ENCODE measurements at places on chromosomes 4 and X.

DNA sequence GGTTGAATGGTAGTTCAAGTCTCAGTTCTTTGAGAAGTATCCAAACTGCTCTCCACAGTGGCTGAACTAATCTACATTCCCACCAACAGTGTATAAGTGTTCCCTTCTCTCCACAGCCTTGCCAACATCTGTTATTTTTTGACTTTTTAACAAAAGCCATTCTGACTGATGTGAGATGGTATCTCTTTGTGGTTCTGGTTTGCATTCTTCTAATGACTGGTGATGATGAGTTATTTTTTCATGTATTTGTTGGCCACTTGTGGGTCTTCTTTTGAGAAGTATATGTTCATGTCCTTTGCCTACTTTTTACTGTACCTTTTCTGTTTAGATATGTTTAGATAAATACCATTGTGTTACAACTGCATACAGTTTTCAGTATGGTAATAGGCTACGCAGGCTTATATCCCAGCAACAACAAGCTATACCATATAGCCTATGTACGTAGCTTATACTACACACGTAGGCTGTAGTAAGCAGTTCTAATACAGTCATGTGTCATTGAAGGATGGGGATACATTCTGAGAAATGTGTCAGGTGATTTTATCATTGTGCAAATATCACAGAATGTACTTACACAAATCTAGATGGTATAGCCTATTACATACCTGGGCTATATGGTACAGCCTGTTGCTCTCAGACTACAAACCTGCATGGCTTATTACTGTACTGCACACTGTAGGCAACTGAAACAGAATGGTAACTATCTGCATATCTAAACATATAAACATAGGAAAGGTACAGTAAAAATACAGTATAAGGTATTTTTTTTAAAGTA, 28.1 kb downstream of the KLHL8 start:
- no peak for DNase-seq

DNA sequence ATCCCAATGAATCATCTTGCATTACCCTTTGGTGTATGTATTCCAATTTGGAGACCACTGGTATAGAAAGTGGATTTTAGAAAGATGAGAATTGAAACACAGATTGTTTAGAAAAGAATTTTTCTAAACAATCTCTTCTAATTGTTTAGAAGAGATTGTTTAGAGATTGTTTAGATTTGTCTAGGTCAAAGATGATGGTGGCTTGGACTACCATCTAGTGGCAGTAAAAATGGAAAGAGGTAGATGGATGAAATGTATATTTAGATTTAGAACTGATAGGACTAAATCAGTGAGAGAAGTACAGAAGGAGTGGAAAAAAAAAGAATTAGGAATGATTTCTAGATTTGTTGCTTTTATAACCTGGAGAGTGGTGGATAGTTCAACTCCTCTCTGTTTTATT, 70.6 kb downstream of the ARSJ start:
- no peak for DNase-seq

DNA sequence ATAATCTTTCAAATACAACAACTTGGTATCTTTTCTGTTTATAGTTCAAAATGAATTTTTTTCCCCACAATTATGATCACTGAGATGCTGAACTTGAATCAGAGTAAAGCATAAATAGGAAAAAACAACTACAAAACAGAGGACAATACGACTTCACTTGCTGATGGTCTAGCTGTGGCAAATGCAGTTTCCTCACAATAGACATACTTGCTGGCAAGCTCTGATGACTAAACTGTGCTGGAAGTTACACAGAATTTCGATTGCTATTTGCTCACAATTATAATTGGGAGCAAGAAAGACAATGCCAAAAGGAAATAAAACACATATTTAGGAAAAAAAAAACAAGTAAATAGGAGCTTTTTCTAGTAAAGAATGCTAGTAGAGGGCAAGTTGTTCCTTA, 14.7 kb downstream of the VEGFC start:
- no peak for DNase-seq

DNA sequence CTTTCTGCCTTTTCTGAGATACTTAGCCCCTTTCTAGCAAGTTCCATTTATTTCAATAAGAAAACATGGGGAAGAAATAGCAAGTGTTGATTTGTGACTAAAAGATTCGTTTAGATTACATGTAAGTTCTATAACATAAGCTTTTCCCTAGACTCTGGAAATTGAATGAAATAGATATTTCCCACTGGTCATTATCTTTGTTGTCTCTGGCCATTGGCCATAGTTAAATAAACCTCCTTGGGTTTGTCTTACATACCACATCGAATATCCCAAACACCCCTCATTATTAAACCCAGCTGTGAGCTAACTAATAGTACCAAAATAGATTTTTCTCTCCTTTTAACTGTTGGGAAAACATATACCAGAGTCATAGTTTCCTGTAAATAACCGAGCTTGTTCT, 534.8 kb downstream of the IQCM start:
- DNase-seq, result no peak

- DNase-seq, result no peak
These were observed 37.3 kb upstream of the IGFBP7 start for GRCh38 chr4:57147335-57148060.

DNA sequence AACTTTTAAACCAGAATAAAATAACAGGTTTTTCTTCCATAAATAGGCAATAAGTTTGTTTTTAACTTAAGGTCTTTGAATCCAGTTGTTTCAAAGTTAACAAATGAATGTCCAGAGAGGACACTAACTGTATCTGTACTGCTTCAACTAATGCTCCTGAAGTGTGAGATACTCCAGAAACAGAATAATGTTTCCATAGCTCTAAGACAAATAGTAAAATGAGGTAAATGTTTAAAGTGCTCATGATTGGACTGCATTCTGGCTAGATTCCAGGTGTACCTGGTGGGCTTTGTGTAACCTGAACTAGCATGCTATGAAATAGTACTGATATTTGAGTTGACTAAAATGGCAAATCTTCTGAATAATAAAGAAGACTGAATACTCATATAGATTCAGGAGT, 51.7 kb downstream of the METTL14 start:
- DNase-seq, result no peak

- no peak for DNase-seq
These were observed 47.1 kb downstream of the SORBS2 start for GRCh38 chr4:185764876-185765275.

- no peak for DNase-seq
These were observed 89.5 kb upstream of the ARX start for GRCh38 chrX:25105221-25105620.

DNA sequence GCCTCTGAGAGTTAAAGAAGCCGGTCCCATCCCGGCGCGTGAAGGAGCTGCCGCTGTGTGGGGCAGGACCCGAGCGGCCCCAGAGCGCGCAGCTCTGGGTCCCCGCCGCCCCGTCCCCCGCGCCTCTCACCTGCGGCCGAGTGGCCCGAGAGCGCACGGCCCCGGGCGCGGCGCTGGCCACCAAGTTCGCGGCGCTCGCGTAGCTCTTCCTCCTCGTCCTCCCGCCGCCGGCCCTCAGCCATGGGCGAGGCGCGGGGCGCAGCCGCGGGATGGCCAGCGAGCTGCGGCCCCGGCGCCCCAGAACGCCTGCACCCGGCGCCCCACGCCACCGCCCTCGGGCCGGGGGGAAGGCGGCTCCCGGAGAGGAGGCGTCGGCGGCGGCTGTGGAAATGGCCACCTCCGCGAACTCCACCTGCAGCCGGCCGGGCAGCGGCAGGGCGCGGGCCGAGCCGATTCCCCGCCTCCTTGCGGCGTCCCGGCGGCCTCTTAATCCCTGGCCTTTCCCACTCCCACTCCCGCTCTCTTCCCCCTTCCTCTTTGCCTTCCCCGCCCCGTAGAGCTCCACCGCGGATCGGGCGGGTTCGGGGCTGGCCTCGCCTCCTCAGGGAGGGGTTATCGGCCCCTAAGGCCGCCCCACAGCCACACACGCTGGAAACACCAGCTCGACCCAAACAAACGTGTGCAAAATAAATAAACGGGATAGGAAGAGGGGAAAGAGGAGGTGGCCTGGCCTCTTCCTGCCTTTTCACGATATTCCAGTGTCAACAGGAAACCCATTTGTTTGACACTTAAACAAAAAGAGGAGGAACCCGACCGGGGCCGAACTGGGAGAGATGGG, at the start of gene SH3D19:
SH3D19 (minus strand) TSS at position 495 of the 838 bp plus-strand sequence; CDS start at position 242, 253 bp downstream.
- DNase-seq, result no peak

DNA sequence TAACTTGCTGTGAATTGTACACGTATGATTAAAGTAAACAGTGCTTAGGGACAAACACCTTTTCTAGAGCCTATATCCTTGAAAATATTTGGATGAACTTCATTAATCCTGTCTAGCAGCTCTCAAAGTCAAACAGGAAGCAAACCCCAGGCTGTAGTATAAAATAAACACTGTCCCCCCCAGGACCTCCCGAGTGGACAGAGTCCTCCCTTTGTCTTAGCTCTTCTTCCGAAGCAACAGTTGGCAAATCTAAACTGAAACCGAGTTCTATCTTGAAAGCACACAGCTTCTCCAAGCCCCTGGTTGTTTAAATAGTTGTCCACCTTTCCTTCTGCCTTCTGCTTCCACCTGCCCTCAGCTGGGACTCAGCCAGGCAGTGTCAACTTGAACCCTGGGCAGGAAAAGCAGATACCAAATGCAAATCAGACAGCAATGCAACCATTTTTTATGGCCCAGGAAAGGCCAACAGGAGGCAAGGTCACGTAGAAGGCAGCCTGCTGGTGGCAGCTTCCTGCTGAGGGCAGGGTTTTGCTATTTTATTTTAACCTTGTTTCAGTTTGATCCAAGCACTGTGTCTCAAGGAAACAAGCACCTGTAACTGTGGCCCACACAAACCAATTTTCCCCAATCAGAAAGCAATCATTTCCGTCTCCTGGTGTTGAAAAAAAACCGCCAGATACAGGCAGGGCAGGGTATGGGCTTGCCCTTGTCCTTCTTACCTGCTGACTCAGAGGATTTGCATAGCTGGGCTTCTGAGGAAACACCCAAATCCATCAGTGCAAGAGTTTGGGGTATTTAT, 110.3 kb upstream of the KIT start:
- no peak for DNase-seq

DNA sequence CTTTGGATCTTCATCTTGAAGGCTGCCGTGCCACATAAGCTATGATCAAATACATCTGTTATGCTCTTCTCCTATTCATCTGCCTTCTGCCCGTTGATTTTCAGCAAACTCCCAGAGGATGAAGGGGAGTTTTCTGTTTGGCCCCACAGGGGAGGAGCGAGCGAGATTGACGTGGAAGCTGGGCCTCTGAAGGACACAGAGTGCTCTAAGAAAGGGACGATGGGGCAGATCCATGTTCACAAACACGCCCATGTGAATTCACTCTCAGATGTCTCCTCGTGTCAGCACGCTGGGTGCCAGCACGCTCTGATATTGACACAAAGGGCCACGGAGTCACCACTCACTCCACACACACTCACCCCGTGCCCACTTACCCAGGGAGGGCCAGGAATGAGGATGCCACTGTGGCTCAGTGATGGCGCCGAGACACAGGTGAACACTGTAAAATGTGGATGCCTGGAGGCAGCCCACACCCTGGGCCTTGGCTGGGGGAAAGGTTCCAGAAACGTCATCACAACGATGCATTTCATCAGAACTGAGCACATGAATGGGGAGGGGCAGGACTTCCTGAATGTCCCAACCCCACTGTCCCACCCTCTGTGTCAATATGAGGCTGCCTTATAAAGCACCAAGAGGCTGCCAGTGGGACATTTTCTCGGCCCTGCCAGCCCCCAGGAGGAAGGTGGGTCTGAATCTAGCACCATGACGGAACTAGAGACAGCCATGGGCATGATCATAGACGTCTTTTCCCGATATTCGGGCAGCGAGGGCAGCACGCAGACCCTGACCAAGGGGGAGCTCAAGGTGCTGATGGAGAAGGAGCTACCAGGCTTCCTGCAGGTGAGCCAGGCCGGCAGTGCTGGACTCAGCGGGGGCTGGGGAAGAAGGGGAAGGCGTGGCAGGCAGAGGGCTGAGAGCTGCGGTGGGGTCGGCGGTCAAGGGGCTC, at the start of gene S100P:
S100P (plus strand) TSS at position 648 of the 946 bp plus-strand sequence; CDS start at position 703, 55 bp downstream.
- DNase-seq, result no peak

- DNase-seq, result no peak
These were observed 34.9 kb downstream of the GYG2 start for GRCh38 chrX:2863646-2864045.

GRCh38 chr4:143397335-143397734, 60.7 kb downstream of the GAB1 start:
- DNase-seq, result no peak

DNA sequence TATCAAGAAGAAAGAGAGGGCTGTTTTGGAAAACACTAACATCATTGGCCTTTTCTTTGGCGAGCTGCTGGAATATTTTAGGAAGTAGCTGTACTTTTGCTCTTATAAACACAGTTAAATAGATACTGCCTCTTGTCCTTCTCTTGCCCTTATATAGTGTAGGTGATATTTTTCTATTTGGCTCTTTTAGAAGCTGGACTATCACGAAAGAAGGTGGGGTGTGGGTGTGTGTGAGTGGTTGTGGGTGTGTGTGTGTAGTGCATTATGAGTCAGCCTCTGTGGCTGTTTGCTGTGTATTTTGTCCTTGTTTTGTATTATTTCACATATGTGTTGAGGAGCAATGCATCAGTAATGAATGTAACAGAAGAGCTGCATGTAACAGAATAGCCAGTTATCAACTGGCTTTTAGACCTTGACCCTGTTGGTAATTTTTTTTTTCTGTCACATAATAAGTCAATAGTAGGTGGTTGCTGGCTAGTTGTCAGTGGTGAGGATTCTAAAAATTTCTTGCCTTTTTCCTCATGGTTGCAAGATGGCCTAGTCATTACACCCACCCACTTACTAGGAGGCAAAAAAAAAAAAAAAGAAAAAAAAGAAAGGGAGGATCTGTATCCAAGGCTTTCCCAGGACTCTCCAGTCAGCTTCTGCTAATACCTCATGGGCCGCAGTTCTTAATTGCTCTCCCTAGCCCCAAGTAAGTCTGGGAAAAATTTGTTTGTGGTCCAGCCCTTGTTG, 23.8 kb downstream of the ARHGAP10 start:
- no peak for DNase-seq

DNA sequence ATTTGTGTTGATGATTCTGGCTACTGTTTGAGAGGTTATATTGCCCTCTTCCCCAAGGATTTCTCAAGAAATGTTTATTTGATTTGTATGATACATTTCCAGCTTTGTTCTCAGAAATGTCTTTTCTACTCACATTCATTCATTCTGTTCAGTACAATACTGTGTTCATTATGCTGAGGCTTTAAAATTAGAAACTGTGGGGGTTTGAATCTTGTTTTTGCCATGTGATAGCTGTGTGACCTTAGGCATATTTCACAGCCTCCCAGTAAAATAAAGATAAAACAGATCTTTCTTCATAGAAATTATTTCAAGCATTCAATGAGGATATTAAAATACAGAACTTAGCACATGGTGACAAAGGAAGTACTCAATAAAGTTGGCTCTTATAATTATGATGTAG, 123.9 kb downstream of the DMD start:
- no peak for DNase-seq

DNA sequence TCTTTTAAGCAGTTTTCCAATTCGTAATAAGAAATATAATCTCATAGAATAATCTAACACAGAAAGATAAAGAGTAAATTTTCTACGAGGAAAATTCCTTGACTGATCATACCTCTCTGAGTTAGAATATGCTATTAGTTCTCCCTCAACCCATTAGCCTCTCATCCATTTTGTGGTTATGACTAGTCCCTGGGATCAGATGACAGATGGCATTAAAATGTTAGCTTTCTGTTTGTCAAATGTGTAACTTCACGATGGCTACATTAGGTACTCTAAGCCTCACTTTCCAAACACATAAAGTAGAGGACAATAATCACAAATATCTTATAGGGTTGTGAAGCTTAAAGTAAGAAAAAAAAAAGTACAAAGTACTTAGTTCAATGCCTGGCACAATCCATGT, 112.2 kb downstream of the ZAR1 start:
- no peak for DNase-seq

GRCh38 chrX:19642241-19643109, 127.2 kb upstream of the MAP3K15 start:
- DNase-seq, result no peak

- DNase-seq, result no peak
These were observed 18.0 kb downstream of the RHOH start for GRCh38 chr4:40214661-40215418.

Data from activated T-helper 1 cell treated with anti-CD3 and anti-CD28 coated beads, Interleukin-2, amount 50 U/mL, for 16 hours (primary cell).